D341Med (cell line): ENCODE measurements at places on chromosomes 5 and 9.

GRCh38 chr9:22044583-22044982 is 35.5 kb upstream of the CDKN2B start:
- DNase-seq, result no peak

GRCh38 chr9:116497095-116497890 is 189.8 kb upstream of the TRIM32 start:
- no peak for DNase-seq

DNA sequence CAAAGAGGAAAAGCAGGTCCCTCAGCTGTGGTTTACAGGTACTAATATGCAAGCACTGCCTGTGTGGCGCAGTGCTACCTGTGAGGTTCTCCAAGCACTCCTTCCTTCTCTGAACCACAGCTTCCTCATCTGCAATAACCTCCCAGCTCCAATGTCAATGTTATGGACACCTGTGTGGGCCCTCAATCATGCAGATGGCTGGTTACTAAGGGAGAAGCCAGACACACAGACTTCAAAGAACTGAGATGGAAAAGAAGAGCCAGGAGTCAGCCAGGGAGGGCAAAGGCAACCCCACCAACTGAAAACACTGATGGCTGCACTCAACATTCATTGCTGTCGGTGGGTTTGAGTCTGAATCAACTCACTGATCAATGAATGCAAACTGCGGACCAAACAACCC is 77.7 kb downstream of the NR6A1 start:
- DNase-seq, result no peak

GRCh38 chr5:67774786-67775185 is 440.8 kb upstream of the PIK3R1 start:
- no peak for DNase-seq

DNA sequence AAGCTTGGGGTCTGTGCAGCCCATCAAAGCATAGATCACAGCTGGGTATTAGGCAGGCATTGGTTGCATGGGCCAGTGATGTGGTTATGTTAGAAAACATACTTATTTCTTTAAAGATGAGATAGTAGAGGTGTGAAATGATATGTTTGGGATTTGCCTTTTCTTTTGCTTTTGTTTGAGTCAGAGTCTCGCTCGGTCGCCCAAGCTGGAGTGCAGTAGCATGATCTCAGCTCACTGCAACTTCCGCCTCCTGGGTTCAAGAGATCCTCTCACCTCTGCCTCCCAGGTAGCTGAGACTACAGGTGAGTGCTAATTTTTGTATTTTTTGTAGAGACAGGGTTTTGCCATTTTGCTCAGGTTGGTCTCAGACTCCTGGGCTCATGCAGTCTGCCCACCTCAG is 84.8 kb downstream of the PDE6A start:
- no peak for DNase-seq

- no peak for DNase-seq
Observed at GRCh38 chr5:74367934-74368333, 272.6 kb downstream of the ENC1 start.

DNA sequence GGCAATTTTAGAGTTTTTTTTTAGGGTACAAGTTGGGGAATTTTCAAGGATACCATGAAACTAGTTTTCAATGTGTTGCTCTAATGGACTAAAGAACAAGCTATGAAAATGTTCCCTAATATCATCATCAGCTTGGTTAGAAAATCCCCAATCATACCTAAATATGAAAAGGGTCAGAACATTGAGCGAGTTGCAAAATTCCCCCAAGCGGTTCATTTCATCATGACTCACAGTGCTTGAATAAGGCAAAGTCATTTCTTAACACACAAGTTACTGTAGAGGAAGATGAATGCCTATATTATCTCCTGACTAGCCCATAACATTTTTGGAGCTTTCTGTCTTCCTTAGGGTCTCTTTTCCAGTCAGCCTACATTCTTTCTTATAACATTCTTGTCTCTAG is 62.7 kb downstream of the ST8SIA4 start:
- no peak for DNase-seq

GRCh38 chr5:21820527-21820926 is 1032.6 kb downstream of the CDH12 start:
- no peak for DNase-seq

DNA sequence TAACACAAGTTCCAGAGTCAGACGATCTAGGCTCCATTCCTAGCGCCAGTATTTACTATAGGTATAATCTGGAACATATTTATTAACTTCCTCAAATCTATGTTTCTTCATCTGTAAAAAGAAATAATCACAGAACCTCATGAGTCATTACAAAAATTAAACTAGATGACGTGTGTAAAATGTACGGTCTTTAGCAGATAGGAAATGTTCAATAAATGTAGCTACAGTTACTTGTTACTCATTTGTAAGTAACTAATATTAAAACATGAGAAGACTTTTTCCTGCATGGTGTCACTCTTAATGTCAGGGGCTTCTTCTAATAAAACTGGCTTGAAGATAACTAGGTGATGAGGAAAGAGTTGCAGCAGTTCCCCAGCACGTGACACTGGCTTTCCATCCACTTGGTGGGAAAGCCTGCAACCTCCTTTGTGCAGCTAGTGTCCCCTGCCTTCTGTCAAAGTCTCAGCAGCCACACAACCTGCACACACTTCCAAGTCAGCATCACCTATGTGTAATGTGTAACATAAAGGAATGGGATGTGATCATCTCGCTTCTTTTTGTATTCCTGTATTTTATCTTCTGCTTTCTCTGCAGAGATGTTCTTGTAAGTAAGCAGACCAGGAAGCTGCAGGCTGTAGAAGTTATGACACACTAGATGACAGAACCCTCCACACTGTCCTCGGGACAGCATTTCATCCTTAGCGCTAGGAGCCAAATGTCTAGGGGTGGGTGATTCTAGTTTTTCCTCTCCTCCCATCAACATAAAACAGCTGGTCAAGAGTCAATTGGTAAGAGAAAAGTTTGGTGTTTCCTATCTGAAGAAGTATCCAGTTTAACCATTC is 1.8 kb upstream of the JAKMIP2 start:
- no peak for DNase-seq

GRCh38 chr9:33101104-33101951 is 24.9 kb upstream of the SMU1 start:
- DNase-seq, result no peak

DNA sequence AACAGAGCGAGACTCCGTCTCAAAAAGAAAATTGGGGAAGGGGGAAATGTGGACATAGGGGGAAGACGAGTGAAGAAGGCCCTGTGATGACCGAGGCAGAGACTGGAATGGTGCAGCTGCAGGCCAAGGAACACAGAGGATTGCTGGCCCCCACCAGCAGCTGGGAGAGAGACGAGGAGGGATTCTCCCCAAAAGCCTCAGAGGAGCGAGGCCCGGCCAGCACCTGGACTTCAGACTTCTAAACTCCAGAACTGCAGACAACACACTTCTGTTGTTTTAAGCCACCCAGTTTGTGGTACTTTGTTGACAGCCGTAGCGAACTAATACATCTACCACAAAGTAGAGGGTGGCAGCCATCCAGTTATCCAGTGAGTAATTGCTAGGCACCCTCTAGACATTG is 124.6 kb downstream of the ATPSCKMT start:
- DNase-seq, result no peak

DNA sequence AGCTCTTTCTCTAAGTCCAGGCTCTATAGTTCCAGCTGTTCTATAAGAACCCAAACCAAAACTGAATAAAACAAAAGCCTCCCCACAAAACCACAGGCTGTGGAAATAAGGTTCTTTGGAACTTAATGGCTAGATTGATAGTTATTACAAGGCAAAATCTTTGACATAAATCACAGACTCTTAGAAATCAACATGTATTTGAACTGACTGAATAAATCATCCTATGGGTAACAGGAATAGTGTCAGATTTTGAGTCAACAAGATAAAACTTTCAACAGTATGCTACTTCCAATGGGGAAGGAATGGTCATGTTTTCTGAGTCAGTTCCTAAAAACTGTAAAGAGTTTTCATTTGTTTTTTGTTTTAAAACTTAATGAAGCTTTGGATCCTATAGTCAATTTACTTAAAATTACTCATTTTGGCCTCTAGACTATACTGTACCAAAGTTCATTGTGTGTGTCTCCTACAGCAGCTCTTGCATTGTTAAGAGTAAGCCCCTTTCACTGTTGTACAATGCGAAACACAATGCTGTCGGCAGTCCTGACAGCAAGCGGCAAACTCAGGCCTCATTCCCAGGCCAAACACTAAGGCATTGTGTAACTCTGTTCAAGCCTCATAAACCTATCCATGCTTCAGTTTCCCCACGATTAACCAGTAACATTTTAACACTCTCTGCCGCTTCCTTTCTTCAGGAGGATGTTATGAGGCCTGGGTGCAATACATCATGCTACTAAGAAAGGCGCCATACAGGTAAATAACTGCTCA is 134.1 kb downstream of the ARL15 start:
- DNase-seq, result no peak

- no peak for DNase-seq
Observed at GRCh38 chr5:35415309-35415708, 185.0 kb upstream of the PRLR start.

- DNase-seq, result no peak
Observed at GRCh38 chr5:94153736-94154450, 412.5 kb upstream of the POU5F2 start.

DNA sequence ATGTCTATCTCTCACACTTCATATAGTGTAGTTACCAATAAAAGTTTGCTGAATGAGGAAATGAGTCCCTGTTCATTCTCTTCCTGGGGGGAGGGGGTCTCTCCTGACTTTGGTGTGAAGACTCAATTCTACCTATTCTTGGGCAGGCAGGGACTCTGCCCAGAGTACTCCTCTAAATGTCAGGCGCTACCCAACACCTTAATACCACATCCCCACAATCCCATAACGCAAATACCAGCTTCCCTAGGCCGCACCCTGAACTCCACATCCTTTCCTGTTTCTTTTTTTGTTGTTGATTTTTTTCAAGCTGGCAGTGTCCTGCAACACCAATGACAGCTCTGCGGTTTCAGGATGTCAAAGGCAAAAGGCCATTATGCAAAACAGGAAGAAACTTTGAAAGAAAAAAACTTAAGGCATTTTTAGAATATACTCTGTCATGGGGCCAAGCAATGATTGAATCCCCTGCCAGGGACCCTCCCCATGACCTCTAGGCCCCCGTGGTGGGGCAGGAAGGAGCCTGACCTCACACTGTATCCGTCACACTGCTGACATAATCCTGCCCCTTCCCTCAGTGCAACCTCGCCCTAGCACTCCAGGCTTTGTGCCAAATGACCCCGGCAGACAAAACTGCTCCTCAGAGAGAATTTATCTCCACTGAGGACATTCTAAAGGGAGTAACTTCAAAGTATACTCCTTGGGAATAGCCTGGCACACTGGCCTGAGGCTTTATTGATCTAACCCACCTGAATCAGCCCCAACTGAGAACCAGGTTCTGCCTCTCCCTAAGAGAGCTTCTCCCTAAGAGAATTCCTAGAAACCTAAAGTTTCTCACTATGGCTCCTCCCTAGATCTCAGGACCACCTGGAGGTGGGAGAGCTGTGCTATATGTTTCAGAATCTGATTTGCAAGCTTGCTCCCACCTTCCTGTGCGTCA is 8.0 kb downstream of the B4GALT1 start:
- no peak for DNase-seq
